ENCODE measurements at places on chromosomes 12 and 14.

DNA sequence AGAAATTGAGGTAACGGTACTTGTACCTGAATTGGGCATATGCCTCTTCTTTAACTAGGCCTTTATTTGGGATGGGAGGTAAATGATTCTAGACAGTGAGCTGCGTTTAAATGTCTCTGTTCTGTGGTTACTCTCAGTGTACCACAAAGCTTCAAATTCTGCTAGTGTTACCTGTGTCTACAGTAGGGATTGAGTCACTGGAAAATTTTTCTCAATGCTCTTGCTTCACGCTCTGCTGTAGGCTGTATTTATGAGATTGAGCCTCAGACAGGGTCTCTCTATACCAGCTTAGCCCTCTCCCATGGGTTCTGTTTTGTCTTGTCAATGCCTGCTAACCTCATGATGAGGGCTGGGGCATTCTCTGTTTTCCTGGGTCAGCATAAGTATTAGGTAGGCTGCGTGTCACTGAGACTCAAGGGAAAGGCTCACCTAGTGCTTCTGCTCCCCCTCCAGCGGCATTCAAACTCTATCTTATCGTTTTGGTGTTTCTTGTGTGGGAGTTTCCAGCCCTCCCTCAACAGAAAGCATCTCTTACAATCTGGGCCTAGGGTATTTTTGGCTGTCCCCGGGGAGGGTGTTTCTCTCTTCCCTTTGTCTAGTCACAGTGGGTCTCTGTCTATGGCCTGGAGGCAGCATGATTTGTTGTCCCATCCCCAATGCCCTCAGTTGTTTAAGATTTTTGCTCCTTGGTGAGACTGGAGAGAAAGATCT, 285.8 kb downstream of the ADGRD1 start:
- ATAC-seq, result peak; percentile 83

DNA sequence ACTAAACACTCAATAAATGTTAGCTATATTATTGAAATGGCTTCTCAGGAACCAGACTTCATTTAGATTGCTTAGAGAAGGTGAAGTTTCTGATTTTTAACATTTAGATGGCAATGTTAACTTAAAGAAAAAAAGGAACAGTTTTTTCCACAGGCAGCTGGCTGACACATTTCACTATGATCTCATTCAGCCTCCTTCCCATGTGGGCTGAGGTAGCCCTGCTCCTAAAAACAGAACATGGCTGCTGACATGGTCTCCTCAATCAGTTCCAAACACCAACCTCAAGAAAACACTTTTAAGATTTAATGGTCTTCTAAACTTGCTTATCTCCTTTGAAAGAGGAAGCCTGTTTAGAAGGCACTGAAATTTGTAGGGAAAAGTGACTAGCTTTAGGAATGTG, 23.8 kb downstream of the GNS start:
- ATAC-seq, result no peak

GRCh38 chr14:53516261-53516774, 363.2 kb upstream of the DDHD1 start:
- ATAC-seq, result no peak

DNA sequence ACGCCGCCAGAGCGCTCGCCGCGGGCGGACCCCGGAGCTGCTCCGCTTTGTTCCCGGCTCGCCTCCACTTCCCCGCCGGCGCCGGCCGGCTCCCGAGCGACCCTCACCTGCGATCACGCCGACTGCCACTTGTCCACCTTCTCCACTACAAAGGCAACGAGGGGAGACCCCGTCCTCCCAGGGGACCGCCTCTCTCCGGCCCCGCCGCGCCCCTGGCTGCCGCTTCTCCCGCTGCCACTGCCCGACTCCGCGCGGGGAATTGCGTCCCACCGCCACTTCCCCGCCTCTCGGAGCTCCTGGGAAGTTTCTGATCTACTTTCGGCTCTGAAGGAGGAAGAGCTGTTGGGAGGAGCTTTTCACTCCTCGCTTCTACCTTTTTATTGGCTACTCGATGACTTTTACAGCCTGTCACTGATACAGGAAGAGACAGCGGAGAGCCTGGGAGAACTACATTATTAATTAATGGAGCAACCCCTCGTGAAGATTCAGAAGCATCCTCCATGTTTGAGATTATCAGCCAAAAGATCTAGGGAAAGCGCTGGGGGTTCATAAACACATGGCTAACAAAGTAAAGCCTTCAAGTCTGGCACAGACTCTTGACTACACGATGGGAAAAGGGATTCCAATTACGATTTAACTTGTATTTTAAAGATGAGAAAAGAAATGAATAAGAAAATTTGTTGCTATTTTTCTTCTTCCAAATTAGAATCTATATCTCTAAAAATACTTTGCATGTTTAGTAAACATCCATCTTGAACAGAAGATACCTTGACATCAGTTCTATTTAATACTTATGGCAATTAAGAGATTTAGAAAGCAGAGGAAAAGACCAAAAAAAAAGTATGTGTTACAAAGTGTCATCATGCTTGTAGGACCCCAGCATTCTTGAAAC, at the start of gene BAZ1A:
Gene BAZ1A, minus strand, starts transcription at position 330 of the 892 bp plus-strand sequence. CDS start 756 bp downstream, outside the sequence.
- peak; percentile 47 for ATAC-seq

DNA sequence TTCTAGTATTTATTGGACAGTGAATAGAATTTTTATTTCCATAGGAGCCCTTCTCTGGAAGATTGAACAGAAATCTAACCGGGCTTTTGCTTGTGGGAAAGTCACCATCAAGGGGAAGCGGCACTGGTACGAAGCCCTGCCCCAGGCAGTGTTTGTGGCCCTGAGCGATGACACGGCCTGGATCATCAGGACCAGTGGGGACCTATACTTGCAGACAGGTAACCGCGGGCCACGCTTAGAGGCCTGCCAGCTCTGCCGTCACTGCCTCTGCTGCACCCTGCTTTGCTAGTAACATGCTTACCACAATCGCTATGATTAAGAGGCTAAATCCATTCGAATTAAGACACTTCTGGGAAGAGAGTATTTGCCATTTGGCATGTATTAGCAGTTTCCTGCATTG, 69.2 kb downstream of the ANKRD9 start:
- ATAC-seq, result no peak

GRCh38 chr12:132904718-132905328, 17.4 kb upstream of the CHFR start:
- no peak for ATAC-seq

DNA sequence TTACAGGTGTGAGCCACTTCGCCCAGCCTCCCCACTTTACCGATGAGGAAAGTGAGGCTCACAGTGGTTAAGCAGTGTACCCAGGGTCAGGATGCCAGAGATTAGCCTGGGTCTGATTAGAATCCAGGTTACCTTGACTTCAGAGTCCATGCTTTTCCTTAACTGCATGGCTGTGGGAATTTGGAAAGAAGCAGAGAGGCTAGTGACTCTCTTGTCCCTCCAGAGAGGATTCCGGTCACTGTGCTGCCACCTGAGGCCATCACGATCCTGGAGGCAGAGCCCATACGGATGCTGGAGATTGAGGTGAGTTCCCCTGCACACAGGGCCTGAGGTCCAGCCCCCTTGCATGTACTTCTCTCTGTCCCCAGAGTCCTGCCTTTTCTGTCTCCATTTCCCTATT, 4.7 kb downstream of the REC8 start:
- no peak for ATAC-seq

GRCh38 chr14:21026988-21027315, 2.1 kb upstream of the NDRG2 start:
- no peak for ATAC-seq

DNA sequence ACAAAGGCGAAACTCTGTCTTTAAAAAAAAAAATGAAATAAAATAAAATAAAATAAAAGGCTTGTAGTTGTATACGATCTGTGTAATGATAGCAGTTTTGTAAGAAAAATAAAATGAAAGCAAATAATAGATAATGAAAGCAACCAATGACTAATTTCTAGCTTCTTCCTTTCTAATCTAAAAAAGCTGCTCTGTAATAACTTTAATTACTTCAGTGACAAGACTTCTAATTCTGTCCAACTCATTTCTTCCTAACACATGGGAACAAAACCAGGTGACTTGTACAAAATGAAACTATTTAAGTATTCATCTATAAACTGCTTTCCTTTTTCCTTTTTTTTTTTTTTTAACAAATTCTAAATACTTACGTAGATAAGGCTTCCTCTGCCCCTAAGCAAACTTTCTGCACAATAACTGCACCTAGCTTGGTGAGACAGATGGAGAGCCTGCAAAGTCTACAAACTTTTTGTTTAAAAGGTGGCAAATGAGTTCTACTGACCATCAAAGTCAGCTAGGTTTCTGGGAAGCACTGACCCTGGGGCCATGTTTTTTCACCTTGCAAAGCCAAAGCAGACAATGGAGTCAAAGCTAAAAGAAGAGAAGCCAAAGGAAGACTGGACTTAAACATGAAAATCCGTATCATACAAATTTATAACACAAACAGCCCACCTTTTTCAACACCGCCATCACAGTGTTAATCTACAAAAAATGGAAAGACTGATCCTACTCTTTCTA, 28.2 kb downstream of the DENND5B start:
- no peak for ATAC-seq

DNA sequence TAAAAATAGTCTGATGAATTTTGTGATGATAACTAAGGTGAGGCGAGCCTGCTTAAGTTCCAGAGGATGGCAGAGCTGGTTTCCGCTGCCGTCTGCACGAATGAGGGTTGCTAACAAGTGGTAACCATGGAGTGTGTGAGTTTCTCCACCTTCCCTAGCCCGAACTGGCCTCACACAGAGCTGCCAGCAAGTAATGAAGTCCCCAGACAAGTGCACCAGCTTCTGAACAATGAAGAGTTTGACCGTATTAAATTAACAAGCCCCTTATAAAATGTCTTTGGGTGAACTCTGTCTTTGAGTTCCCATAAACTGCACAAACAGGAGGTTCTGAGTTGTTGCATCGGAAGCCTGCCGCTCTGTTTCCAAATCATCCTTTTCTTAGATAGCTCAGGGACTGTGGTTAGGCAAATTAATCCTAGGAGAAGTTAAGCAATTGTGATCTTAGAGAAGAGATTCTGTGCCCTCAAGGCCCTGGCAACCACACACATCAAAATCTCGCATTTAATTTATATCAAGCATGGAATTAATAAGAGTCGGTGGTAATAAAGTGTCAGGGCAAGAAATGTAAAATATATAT, 274.1 kb upstream of the DAAM1 start:
- no peak for ATAC-seq

DNA sequence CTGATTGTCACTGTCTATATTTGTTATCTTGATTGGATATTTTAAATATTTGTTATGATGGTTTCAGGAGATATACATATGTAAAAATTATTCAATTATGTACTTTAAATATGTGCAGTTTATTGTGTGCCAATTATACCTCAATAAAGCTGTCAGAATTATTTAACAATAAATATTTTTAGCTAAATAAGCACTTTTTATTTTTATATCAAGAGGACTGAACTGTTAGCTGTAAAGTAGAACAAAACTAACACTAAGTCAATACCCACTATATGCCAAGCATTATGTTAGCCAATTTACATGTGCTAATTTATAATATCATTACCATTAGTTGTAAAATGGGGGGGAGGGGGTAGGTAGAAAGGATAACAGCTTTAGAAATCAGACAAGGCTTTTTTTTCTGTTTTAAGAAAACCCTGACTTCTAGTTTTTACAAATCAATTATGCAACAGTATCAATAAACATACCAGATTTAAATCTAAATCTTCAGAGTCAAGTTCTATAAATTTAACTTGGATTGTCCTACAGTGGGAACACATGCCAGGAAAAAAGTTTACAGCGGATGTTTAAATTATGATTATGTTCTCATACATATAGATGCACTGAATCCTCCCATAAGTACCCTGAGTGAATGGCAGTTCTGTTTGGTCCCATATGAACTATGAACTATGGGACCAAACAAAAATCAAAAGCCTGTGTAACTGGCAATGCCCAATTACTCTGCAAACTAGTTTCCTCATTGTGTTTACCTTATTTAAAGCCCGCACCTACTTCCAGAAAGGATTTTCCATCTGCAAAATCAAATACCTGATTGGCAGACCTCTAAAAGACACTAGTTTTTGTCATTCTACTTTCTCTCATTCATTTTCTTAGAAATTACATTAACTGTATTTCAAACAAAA, 2.8 kb downstream of the RALGAPA1 start:
- no peak for ATAC-seq

GRCh38 chr12:95131589-95132340, 58.3 kb upstream of the NR2C1 start:
- no peak for ATAC-seq

- no peak for ATAC-seq
Measured at GRCh38 chr12:116427200-116427930, 131.8 kb upstream of the MAP1LC3B2 start.

DNA sequence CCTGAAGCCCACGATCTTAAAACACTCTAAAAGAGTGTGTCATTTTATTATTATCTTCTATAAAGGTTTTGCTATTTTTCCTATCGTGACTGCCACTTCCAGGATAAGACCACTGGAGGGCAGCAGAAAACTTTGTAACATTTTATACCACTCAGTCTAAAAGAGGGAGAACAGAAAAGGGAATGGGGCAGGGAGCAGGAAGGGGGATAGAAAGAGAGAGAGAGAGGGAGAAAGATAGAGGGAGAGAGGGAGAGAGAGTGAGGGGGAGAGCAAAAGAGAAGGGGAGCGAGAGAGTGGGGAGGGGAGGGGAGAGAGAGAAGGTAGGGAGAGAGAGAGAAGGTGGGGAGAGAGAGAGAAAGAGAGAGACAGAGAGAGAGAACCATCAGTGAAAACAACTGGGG, 2.0 kb upstream of the ART4 start:
- peak; percentile 50 for ATAC-seq

DNA sequence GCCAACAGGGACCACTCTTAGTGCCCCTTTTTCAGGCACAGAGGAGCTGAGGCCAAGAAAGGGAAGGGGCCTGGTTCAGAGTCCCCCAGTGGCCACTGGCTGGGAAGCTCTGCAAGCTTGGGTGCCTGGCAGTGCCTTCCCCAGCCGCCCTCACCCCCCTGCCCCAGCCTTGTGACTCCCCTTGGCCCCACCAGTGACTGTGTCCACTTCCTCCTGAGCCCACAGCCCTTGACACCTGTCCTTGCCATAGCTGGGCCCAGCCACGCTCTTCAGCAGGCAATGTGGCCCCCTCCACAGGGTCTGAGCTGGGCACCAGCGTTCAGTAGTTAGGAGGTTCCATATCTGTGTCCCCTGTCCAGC, 19.0 kb upstream of the C14orf180 start:
- ATAC-seq, result no peak

- ATAC-seq, result peak; percentile 67
Measured at GRCh38 chr12:48996794-48997718, 2.1 kb downstream of the DDN start.

GRCh38 chr12:9910716-9911421, 21.3 kb downstream of the CLEC2A start:
- ATAC-seq, result no peak

DNA sequence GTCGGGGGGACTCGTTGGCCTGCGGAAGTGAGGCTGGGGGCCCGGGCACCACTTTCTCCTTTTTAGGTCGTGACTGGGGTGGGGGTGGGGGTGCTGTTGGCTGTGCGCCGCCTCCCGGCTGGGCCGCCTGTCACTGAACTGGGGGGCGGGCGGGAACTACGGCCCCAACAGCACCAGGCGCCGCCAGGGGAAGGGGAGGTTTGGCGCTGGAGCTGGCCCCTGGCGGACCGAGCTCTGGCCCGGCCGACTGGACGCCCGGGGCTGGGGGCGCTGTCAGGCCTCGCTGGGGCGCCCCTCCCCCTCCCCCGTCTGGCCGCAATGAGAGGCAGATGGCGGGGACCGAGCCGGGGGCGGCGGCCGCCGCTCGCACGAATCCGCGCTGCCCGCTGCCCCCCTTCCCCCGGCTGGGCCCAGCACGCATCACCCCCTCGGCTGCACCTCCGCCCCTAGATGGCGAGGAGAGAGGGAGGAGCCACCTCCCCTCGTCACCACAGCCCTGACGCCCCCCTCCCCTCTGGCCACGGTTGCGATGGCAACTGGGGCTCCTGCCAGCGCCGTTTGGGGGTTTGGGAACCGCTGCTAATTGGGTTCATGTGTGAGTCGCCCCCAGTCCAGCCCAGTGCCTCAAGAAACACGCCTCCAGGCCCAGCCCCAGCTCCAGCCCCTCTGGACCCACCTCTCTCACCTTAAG, 723 bp downstream of the NFATC4 start:
- ATAC-seq, result no peak

All from stimulated activated memory B cell treated with anti-CD40 and anti-IgM and Interleukin-4, amounts not matched to agents 10 μg/mL and 1 μg/mL and 100 μg/mL, for 72 hours (primary cell).